NCI-H2107 (cell line): ENCODE measurements at places on chromosomes 5 and 9.

DNA sequence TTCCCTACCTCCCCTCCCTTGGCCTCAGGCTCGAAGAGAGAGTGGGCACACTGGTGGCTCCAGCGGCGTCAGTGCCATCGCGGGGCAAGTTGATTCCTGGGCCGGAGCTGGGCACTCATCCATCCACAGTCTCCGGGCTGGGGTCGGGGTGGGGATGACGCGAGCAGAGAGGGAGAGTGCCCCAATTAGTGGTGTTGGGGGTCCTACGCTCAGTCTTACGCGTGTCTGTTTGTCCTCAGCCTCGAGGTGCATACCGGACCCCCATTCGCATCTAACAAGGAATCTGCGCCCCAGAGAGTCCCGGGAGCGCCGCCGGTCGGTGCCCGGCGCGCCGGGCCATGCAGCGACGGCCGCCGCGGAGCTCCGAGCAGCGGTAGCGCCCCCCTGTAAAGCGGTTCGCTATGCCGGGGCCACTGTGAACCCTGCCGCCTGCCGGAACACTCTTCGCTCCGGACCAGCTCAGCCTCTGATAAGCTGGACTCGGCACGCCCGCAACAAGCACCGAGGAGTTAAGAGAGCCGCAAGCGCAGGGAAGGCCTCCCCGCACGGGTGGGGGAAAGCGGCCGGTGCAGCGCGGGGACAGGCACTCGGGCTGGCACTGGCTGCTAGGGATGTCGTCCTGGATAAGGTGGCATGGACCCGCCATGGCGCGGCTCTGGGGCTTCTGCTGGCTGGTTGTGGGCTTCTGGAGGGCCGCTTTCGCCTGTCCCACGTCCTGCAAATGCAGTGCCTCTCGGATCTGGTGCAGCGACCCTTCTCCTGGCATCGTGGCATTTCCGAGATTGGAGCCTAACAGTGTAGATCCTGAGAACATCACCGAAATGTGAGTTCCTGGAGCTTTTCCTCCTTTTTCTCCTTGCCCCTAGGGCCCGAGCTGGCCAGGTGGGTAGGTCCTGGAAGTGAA is 861 bp downstream of the NTRK2 start:
- no peak for DNase-seq

- no peak for DNase-seq
Measured at GRCh38 chr5:137735555-137736284, at the start of gene KLHL3. KLHL3 (minus strand) TSS chr5:137736089; CDS start chr5:137735646, 443 bp downstream.

DNA sequence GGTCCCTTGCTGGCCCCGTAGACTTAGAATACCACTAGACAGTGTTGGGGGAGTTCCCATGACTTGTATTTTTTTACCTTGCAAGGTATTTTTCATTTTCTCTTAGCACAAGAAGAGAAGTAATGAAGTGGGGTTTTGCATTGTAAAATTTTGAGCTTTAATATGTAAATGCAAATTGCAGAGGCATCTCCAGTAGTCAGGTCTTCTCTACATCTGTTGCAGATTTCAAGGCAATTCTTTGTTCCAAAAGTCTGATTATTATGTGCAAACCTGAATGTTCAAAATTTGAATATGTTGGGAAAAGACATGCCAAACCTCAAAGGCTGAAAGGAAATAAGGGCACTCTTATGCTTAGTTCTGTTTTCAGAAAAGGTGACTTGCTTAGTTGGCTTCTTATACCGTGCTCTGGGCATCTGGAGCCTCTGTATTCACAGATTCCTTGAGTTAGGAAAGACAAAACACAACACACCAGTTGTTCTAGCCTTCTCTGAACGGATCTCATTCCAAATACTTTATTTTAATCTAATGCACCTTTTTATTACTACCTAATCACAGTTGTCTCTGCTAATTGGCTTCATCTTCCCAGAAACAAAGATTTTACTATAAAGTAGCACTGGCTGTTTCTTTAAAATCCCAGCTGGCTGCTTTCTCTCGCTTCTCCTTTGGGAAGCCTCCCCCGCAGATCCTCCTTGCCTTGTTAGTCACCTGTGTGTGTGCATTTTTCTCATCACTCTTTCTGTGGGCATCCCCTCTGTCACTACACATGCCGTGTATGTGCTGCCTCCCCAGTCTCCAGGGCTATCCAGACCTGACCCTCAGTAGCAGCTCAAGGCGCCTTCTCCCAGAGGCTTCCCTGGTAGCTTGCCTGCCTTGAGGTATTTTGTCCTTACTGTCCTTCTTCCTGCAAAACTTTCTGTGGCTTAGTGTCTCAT is 138.2 kb downstream of the TLE4 start:
- DNase-seq: no peak

DNA sequence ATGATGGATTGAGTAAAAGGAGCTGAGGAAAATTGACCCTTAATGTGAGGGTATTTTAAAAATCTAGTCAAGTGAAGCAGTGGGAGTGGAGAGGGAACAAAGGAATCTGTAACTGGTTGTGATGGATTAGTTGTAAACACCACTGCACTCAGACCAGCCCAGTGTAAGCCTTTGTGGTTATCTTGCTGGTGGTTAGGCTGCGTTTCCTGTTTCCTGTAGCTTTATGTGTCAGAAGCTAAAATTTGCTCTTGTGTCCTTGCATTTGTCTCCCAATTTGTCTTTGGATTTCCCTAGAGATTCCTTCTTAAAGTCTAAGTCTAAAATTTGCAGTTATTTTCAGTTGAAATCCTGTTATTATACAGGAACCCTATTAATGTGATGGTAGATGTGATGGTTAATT is 6.3 kb downstream of the IFNA21 start:
- DNase-seq: no peak

- DNase-seq: no peak
Measured at GRCh38 chr9:70054521-70054920, 10.9 kb downstream of the MAMDC2 start.

- no peak for DNase-seq
Measured at GRCh38 chr5:42656651-42657015, 100.0 kb upstream of the CCDC152 start.

DNA sequence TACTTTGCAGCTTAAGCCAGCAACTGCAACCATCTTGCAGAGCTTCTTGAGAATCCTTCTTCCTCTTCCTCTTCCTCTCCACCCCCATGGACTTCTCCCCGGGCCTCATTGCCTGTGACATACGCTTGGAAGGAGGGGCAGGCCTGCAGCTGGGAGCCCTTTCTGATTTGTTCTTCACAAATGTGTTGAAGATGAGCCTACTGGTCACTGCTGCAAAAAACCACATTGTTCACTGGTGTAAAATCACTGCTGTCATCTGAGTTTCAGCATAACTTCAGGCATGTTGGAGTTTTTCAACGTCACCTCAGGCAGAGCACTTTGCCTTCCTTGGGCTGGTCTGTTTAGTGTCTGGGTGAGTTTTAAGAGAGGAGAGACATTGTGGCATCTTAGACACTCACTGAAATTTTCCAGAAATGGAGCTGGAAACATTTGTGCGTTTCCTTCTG is 7.9 kb downstream of the TJP2 start:
- no peak for DNase-seq

- DNase-seq: no peak
Measured at GRCh38 chr5:37721447-37721871, 118.4 kb downstream of the GDNF start.

GRCh38 chr5:137026296-137026695 is 472.8 kb downstream of the SPOCK1 start:
- no peak for DNase-seq

DNA sequence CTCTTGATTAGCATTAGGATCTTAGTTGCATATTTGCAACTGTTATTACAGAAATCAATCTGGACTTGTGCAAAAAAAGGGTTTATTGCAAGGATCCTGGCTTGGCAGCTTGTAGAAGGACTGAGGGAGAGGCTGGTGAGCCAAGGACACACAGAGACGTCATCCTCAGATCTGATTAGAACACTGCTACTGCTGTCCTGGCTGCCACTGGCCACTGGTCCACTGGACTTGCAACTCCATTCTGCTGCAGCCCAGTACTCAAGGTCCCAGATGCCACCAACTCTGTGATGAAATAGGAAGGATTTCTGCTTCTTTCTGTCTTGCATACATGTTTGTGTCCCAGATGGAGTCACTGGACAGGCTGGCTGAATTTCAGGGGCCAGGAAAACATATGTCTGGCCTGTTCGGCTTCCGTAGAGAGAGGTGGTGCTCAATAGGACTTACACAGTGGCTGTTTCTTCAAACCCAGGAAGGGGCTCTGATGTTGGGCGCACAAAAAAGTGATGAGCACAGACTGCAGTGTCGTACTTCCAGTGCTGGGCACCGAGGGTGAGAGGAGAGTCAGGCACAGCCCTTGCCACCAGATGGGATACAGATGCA is 68.9 kb upstream of the SH3PXD2B start:
- no peak for DNase-seq

DNA sequence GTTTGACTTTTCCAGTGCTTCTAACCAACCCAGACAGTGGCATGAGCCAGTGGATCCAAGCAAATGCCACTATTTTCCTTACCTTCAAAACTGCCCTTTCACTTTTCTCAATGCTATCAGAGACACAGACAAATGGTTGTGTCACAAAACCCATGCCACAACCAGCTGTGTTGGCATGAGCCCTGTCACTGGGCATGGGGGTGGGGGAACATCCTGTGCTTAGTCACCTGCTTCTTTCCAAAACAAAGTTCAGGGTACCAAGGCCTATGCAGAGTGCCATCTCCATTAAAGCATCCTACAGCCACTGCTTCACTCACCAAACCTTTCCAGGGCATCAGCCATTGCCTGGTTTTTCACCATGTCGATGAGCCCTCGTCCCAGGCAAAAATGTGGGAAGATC is 30.1 kb downstream of the NIPSNAP3B start:
- no peak for DNase-seq

DNA sequence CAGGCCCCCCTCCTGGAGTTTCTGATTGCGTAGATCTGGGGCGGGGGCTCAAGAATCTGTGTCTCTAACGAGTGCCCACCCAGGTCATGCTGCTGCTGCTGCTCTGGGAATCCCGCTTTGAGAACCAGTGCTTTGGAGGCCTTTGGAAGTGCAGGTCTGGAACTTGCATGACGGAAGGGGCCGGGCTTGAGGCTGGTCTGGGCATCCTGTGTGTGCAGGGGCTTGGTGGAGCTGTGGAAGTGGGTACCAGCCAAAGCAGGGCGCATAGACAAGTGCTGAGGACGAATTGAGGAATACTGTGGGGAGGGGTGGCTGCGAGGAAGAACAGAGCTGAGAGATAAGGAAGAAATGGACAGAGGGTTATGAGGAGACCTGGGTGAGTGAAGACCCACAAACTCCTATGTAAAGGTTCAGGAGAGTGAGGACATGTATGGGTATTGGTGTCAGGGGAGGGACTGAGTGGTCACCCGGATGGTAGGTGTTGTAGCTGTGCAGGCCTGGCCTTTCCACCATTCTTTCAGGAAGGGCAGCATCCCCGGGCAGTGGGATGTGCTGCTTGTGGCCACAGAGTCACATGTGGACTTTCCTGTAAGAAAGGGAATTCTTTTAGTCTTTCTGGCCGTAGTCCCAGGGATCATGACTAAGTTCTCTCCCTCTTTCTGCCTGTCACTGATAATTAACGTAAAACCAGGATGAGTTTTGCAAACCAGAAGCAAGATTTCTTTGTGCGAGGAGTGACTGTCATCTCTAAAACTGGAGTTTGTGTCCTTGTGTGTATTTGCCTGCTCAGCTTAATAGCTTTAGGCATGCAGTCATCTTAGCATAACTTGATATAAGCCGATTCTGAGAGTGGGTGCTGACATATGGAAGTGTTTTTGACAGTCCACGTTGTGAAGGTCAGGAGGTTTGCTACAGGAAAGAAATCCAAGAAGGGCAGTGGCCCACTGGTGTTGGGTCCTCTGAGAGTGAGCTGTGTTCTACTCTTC is 43.3 kb upstream of the TJP2 start:
- DNase-seq: no peak

DNA sequence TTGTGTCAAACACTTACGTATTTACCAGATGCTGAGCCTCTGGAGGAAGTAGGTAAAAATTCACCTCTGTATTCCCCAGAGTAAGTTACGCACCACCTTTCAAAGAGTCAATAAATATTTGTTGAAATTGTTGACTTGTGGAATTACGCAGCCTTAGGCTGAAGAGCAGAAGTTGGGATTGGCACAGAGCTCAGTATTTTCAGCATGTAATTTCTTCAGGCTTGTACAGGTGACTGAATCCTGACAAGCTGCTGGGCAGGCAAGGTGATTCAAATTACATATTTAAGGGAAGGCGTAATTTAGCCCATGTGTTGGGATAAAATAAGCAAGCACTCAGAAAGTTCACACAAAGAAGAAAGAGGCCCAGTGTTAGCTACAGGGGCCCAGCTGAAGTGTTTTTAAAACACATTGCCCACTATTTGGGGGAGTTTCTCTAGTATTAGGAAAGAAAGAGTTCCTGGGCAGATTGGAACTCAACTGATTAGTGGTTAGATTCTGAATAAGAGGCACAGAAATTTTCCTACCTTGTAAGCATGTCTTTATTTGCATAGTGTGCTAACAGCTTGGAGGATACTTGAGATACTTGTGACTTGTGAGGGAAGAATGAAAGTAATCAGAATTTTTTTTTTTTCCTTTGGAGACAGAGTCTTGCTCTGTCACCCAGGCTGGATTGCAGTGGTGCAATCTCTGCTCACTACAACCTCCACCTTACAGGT is 165.3 kb upstream of the FBXL7 start:
- DNase-seq: no peak

GRCh38 chr9:14981291-14981950 is 71.2 kb upstream of the FREM1 start:
- DNase-seq: no peak

DNA sequence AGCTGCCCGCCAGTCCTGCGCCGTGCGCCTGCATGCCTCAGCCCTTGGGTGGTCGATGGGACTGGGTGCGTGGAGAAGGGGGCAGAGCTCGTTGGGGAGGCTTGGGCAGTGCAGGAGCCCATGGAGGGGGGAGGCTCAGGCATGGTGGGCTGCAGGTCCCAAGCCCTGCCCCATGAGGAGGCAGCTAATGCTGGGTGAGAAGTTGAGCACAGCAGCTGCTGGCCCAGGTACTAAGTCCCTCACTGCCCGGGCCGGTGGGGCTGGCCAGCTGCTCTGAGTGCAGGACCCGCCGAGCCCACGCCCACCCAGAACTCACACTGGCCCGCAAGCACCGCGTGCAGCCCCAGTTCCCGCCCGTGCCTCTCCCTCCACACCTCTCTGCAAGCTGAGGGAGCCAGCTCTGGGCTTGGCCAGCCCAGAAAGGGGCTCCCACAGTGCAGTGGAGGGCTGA is 764.3 kb upstream of the TYRP1 start:
- no peak for DNase-seq

GRCh38 chr9:134707031-134707680 is 65.6 kb downstream of the COL5A1 start:
- peak; percentile 8 for DNase-seq

- no peak for DNase-seq
Measured at GRCh38 chr9:33517373-33517772, 6.7 kb upstream of the ANKRD18B start.

DNA sequence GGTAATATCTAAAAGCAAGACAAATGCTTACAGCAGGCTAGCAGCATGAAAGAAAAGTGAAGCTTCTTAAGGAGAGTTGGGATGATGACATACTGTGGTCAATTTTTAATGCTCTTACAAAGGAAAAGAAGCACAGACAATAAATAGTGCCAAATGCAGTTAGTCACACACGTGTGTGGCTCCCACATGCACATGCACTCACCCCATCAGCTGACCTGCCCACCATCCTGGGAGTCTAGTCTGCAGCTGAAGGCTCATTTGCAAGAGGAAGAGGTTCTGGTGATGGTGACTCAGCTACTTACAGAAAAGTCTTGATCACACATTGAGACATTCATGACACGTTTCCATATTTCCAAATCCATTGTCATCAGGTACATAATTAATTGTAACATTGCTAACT is 129.3 kb downstream of the MRPL36 start:
- no peak for DNase-seq

GRCh38 chr5:108193021-108193795 is 188.7 kb downstream of the FBXL17 start:
- no peak for DNase-seq

GRCh38 chr5:94021246-94021645 is 279.8 kb upstream of the POU5F2 start:
- no peak for DNase-seq

GRCh38 chr5:177132136-177133095 is 1.2 kb upstream of the NSD1 start:
- no peak for DNase-seq
